ENCODE measurements at places on chromosomes 1 and 21.
A peak's percentile ranks its signal among the peaks of the same experiment; 100 is the strongest.

GRCh38 chr1:223695941-223696340 is 16.4 kb upstream of the CAPN2 start:
- DNase-seq = no peak

GRCh38 chr1:207219979-207220889 is 101.2 kb upstream of the CD55 start:
- no peak for DNase-seq

DNA sequence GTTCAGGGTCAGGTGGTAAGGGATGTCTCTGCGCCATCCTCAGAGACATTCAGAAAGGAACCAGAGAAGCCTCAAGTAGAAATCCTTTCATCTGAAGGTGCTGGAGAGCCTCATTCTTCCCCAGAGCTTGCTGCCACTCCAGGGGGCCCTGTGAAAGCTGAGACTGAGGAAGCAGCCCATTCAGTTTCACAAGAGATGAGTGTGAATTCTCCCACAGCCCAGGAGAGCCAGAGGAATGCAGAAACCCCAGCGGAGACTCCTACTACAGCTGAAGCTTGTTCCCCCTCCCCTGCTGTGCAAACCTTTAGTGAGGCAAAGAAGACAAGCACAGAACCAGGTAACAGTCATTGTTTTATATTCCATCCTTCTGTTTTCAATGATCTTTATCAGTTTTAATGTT is 38.7 kb downstream of the ZBTB40 start:
- peak; percentile 31 for DNase-seq

- DNase-seq = no peak
These were observed 189.6 kb upstream of the ST6GALNAC5 start for GRCh38 chr1:76677416-76678405.

DNA sequence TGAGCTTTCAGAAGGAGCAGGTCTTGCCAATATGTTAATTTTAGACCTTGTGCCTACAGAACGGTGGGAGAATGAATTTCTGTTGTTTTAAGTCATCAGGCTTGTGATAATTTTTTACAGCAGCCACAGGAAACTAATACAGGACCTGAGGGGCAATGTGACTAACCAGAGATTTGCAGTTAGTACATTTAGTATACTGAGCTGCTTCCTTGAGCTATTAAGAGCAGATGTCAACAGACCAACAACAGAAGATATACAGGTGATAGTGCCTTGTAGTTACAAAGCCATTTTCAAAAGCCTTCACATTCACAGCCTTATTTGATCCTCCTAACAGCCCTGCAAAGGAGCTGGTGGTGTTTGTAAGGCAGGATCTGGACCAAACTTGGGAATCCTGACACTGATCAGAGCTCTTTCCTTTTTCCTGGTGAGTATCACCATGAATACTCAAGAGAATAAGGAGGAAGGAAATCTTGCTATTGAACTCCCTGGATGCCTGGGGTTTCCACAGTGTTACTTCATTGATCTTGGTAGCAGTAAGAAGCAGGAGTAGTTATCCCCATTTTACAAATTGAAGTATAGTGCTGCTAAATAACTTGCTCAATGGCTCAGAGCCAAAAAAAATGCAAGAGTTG is 4.7 kb upstream of the SLAMF1 start:
- DNase-seq = no peak

GRCh38 chr1:99580451-99580850 is 65.5 kb upstream of the PALMD start:
- peak; percentile 32 for DNase-seq

DNA sequence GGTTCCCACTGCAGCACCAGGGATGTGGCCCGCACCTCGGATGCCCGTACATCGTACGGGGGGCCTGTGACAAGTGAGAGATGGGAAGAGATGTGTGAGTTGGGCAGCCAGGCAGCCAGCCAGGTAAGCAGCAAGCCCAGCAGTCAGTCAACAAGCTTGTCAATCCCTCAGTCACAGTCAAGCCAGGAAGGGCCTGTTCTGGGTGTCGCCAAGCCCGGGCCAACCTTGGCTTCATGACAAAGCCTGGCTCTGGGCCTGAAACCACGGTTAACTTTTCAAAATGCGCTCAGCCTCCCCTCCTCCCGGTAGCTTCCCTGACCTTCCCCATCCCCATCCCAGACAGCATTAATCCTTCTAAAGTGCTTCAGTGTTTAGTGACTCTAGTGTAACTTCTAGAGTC is 31.8 kb downstream of the MYOM3 start:
- no peak for DNase-seq

GRCh38 chr1:89525169-89525855 is 683 bp downstream of the LRRC8B start:
- no peak for DNase-seq

DNA sequence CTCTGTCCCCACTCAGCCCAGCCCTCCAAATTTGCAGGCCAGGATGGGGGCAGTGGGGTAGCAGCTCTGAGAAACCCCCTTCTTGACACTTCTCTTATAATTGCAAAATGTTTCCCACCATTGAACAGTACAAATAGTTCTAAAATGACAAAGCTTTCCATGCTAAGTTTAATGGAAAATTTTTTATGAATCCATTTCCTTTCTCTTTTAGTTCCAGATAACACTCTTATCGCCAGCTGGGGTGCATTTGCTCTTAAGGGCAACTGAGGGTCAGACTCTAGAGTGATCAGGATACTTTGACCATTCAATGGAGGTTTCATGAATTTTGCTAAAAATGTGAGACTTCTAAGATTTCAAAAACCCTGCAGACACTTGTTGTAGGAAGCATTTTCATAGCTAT is 29.9 kb downstream of the PIK3C2B start:
- DNase-seq = no peak

GRCh38 chr1:209876078-209876800 is 48.5 kb downstream of the UTP25 start:
- no peak for DNase-seq

- DNase-seq = no peak
These were observed 109.1 kb upstream of the USH2A start for GRCh38 chr1:216532251-216532798.

DNA sequence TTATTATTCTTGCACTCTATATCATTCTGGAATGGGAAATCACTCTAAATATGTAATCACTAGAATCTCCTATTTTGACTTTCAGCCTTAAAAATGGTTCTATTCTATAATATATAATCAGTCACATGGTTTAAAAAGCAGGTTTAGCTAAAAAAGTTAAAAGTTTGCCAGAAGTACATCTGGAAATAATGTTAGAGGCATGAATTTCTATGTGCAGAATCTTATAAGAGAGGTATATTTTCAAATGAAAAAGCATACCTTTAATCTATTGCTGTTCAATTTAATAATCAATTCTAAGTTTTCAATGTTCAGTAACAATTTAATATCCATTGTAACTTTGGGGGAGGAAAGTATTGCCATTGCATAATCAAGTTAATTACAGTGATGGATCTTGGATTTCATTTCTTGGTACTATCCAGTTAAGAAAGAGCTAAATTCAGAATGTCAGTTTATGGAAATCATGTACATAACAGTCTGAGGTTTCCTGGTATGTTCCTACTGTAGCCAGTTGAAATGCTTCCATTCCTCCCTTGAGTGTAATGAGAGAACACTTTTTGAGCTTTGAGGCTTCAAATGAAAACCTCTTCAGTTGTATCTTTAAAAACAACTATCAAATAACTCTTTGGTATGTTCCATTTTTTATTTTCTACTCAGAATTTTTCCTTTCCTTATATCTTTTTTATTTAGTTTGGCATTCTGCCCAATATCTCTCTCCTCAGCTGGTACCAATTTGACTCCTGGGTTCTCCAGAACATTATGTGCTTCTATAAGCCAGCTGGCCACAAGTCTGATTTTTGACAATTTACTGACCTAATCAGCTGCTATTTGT is 175.7 kb upstream of the COL11A1 start:
- peak; percentile 44 for DNase-seq

GRCh38 chr1:114549137-114549536 is 32.3 kb downstream of the BCAS2 start:
- peak; percentile 40 for DNase-seq

GRCh38 chr1:228162286-228163006 is 3.2 kb upstream of the IBA57 start:
- DNase-seq = no peak

DNA sequence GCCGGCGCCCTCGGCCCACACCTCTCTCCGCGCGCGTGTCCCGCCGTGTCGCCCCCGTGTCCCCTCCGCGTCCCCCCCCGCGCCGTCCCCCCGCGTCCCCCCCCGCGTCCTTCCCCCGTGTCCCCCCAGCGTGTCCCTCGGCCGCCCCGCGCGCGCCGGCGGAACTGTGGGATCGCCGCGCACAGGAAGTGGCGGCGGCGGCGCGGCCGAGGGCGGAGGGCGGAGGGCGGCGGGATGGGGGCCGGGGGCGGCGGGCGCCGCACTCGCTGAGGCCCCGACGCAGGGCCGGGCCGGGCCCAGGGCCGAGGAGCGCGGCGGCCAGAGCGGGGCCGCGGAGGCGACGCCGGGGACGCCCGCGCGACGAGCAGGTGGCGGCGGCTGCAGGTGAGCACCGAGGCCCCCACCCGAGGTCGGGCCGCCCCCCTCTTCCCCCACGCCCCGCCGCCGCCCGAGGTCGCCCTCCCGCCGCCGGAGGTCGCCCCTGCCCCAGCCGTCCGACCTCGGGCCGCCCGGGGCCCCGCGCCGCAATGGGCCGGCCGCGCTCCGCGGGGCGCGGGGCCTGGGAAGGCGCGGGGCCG is at the start of gene AGPAT3:
Gene AGPAT3, plus strand, starts transcription at position 262 of the 578 bp plus-strand sequence. CDS start 94,459 bp downstream, outside the sequence.
- DNase-seq = no peak

- DNase-seq = no peak
These were observed 3.6 kb upstream of the HENMT1 start for GRCh38 chr1:108664481-108664880.

- peak; percentile 59 for DNase-seq
These were observed 107.9 kb downstream of the USP25 start for GRCh38 chr21:15837645-15838044.

GRCh38 chr1:154718566-154718965 is 110.6 kb upstream of the ADAR start:
- no peak for DNase-seq

DNA sequence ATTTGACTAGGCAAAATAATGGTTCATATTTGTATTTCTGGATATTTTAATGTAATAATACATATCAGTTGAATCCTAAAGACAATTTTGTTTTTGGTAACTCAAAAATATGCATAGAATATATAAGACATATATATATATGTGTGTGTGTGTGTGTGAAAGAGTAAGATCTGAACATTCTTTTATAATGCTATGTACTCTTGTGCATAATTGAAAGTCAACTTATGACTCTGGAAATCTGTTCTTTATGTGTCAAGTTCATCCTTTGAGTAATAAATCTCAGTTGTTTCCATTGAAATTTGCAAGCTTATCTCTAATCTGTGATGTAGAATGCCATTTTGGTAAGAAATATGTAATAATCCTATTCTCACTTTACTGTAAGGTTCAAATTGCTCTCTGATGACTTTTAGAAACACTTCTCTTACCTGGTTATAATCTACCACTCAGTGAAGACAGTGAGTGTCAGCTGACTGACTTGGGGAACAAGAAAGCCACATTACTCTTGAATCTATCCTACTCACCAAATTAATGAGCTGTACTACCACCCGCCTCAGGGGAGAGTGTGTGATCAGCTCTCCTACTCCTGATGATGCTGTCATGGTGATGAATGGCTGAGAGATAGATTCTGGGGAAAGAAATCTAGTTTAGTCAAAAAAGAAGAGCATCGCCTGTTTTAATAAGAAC is 15.0 kb upstream of the NEK7 start:
- DNase-seq = no peak

- peak; percentile 99 for DNase-seq
These were observed 138.5 kb downstream of the CLIC6 start for GRCh38 chr21:34807146-34807880.

- DNase-seq = no peak
These were observed 51.3 kb upstream of the LYST start for GRCh38 chr1:235918032-235918431.

DNA sequence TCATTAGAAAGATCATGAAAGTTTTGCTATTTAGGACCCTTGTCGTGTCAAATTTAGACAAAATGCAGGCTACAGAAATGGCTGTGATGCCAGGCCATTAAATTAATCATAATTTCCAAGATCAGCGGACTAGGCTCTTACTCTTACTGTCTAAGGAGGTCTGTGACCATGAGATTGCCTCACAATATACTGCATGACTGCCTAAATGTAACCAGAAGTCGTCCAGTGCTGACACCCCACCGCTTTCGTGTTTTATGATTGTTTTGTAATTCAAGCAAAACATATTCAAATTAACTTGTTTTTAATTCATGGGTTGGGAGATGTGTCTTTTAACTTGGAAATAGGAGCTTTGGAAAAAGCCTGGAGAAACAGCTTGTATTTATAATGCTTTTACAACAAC is 947.5 kb downstream of the BRINP3 start:
- no peak for DNase-seq
